ENCODE measurements at places on chromosomes 1 and 21. TPM values are rescaled to one million over a fixed set of nuclear protein-coding genes. Genes with fewer than 3 reads are reported as not detected.
A peak's percentile ranks its signal among the peaks of the same experiment; 100 is the strongest.

GRCh38 chr1:106727171-106727570 is 329.3 kb upstream of the PRMT6 start:
- H3K27ac ChIP-seq, result no peak overlapping the region
- no peaks in the 10 kb centered on the region for H3K4me1 ChIP-seq
- no peaks in the 10 kb centered on the region for H3K36me3 ChIP-seq
- H3K4me3 ChIP-seq, result no peak overlapping the region
- DNase-seq, result no peak

GRCh38 chr1:156639601-156640101 is 2.3 kb upstream of the BCAN start:
- H3K4me1 ChIP-seq, result peaks cover 24% of the 10 kb centered on the region
- H3K27me3 ChIP-seq, result peaks cover 68% of the 10 kb centered on the region
- DNase-seq, result no peak

Gene SMPDL3B
- total RNA-seq, result 0.30 TPM

Gene ARMH1
- total RNA-seq, result 133 TPM

DNA sequence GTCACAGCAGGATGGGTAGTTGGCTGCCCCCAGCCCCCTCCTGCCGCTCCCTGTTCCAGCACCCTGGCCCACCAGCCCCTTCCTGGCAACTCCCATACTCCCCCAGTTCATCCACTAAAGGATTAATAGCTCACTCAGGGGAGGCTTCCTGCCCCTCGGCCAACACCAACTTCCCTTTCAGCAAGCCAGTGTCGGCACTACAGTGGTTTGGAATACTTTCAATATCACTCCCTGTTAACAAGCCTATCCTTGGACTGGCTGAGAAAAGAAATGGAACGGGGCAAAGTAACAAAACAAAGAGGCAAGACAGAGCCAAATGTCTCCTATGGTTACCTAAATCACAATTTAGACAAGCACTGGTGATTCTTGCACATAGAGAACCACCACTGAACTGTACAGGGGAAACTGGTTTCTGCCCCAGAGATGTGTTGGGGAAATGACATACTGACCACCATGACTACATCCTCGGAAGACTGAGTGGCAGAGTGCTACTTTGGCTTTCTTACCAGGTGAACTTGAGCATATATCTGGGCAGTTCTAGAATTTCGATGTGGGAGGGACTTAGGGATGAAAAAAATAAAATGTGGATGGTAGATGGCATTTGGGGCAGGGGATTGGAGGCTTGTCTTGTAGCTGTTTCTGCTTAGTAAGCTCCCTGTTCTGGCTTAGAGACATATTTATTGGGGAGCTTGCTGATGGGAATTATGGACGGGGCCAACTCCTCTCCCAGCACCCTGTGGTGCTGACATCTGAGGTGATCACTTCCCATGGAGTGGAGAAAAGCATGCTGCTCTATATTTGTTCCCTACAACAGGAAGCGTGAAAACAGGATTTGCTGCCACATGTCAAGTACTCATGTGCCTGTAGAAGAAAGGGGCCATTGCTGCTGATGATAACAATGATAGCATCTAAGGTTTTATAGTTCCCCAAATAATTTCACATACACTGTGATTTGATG is 7.1 kb upstream of the CAPN2 start:
- no peaks in the 10 kb centered on the region for H3K36me3 ChIP-seq
- peaks cover 10% of the 10 kb centered on the region for H3K27me3 ChIP-seq
- H3K27ac ChIP-seq, result peak overlapping the region; percentile 67

DNA sequence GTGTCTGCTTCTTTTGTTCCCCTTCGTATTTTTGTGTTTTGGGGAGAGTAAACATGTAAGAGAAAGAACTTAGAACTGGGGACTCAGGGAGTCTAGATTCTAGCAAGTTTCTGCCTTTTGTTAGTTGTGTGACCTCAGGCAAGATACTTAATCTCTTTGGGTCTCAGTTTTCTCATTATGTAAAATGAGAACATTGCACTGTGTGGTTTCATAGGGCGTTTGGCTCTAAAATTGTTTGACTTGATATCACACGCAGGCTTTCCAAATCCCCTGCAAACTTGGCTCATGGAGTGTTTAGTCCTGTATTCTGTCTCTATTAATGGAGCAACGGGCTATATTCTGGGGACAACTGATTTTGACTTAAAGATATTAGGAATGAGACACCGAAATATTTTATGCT is 57.7 kb downstream of the NTNG1 start:
- H3K27ac ChIP-seq, result no peak overlapping the region
- H3K4me1 ChIP-seq, result no peaks in the 10 kb centered on the region
- no peak overlapping the region for H3K4me3 ChIP-seq
- no peak for DNase-seq

DNA sequence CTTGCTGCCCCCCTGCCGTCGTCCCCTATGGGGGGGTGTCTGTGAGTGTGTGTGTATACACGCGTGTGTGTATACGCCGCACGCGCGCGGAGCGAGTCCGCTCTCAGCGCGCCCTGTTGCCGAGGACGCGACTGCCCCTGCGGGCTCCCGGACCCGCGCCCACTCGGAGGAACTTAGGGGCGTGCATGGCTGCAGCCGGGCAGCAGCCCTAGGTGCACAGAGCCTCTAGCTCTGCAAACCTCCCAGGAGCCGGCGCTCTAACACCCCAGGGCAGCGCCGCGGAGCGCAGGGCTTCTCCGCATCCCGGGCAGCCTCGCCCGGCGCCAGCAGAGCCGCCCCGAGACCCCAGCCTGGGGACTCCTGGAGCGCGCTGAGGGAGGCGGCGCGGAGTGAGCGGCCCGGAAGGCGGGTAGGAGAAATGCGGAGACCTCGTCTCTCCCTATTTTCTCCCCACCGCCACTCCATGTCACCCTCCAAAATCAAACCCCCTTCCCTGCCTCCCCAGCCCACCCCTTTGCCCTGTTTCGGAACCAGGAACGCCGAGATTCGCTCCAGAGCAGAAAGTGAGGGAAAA is 574 bp downstream of the ITPKB start:
- H3K27me3 ChIP-seq, result no peaks in the 10 kb centered on the region
- peak overlapping the region; percentile 84 for H3K4me3 ChIP-seq
- H3K4me1 ChIP-seq, result peaks cover 36% of the 10 kb centered on the region
- peaks cover 32% of the 10 kb centered on the region for H3K36me3 ChIP-seq
- DNase-seq, result peak; percentile 84

DNA sequence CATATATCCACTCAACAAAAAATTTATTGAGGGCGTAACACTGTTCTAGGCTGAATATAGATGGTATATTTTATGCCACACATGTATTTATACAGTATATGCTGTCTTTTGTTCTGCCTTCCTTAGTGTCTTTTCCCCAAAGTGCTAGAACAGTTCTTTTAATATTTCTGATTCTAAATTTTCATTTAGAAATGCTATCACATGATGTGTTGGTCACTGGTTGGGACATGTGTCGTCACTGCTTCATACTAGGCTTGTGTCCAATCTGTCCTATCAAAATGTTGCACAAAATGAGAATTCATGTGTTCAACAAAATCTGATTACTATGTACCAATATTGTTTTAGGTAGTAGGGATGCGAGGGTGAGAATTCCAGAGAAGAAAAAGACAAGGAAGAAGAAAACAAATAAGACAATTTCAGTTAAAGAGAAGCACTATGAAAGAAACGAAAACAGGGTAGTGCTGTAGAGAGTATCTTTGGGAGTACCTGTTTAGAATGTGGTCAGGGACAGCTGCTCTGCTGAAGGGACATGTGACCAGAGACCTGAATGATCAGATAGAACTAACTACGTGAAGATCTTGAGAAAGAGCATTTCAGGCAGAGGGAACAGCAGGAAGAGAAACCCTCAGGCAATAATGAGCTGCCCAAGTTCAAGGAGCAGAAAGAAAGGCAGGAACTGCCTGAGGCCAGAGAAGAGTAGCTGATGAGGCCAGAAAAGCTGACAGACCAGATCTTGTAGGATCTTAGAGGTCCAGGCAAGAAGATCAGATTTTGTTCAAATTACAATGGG is 1.3 kb downstream of the KMO start:
- H3K4me3 ChIP-seq, result no peak overlapping the region
- no peak for DNase-seq
- peaks cover 23% of the 10 kb centered on the region for H3K27me3 ChIP-seq
- H3K4me1 ChIP-seq, result peaks cover 17% of the 10 kb centered on the region

GRCh38 chr1:184836934-184837895 is 82.6 kb upstream of the EDEM3 start:
- DNase-seq, result peak; percentile 44
- H3K27me3 ChIP-seq, result no peaks in the 10 kb centered on the region
- peaks cover 15% of the 10 kb centered on the region for H3K36me3 ChIP-seq

Gene VPS13D
- total RNA-seq, result 30.8 TPM

GRCh38 chr1:35873243-35873750 is 9.7 kb upstream of the AGO1 start:
- no peak overlapping the region for H3K4me3 ChIP-seq
- no peaks in the 10 kb centered on the region for H3K4me1 ChIP-seq
- DNase-seq, result no peak

- H3K4me3 ChIP-seq, result no peak overlapping the region
- DNase-seq, result no peak
- H3K27ac ChIP-seq, result no peak overlapping the region
These were observed 171.1 kb upstream of the FGGY start for GRCh38 chr1:59125676-59126320.

Gene KRTAP7-1
- not detected for total RNA-seq

- no peak overlapping the region for H3K27ac ChIP-seq
- H3K36me3 ChIP-seq, result peaks cover 38% of the 10 kb centered on the region
- DNase-seq, result no peak
- no peak overlapping the region for H3K4me3 ChIP-seq
These were observed 9.5 kb upstream of the TMEM39B start for GRCh38 chr1:32063261-32063681.

DNA sequence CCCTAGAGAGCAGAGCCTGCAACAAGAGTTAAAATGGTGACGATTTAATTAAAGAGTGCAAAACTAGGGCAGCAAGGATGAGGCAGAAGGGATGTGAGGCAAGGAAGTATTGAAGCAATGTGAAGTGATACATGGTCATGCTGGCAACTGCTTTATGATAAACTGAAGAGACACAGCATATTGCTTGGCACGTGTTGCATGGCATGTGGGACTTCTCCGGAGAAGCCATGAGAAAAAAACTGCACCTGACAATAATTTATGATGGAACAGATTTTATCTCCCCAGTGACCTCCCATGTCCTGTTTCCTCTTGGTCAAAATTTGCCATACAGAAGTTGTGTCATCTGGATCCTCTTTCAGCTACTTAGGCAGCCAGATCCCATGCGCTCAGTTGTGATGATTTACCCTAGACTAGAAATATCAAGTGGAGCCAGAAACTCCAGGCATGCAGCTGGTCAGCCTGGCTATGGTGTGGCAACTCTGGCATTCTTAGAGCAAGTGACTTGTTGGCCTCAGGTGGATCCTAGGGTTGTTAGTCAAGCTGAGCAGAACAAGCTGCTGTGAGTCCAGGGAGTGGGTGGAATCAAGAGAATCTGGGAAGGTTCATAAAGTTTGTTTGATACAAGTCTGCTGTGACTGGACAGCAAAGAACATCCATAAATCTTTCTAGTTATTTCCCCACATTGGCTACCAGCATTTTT is 611.4 kb upstream of the USP24 start:
- H3K36me3 ChIP-seq, result no peaks in the 10 kb centered on the region
- no peak overlapping the region for H3K27ac ChIP-seq
- no peaks in the 10 kb centered on the region for H3K4me1 ChIP-seq
- H3K4me3 ChIP-seq, result no peak overlapping the region
- DNase-seq, result no peak
- no peaks in the 10 kb centered on the region for H3K27me3 ChIP-seq

DNA sequence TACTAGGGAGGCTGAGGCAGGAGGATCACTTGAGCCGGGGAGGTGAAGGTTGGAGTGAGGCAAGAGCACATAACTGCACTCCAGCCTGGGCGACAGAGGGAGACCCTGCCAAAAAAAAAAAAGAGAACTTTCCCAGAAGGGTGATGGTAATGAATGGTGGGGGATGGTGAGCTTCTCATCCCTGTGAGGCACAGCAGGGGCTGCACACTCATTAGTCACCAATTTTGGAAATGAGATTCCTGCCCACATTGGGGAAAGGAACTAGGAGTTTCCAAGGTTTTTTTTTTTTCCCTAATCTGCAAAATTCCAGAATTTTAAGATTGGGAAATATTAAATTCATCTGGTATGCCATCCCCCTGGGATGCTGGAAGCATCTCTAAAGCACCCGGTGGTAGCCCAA is 50.2 kb upstream of the SSBP3 start:
- H3K4me1 ChIP-seq, result peaks cover 16% of the 10 kb centered on the region
- H3K27ac ChIP-seq, result no peak overlapping the region
- H3K4me3 ChIP-seq, result no peak overlapping the region
- H3K36me3 ChIP-seq, result no peaks in the 10 kb centered on the region

DNA sequence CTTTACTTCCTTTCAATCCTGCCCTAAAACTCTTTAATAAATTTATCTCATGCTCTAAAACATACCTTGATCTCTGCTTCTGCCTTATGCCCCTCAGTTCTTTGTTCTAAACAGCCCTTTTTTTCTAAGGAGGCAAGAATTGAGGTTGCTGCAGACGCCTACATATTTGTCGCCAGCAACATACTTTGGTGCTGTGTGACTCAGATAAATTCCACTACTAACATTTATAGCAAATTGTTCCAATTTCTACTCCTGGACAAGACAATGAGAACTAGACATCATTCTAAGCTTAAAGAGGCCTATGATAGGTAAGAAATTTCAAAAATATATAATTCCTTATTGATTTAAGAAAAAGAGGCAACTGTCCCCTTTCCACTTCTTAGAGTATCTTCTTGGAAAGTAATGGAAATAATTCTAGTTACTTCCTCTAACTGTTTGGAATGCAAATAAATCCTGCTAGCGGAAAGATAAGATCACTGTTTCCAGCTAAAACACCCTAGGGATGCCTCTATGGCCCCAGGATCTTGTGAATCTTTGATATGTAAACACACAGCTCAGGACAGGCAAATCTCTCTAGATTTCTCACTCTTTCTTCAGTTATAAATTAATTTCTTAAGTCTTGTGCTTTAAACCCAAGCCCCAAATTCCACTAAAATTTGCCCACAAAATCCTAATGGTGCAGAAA is 869.1 kb downstream of the KCNT2 start:
- H3K4me1 ChIP-seq, result no peaks in the 10 kb centered on the region
- no peaks in the 10 kb centered on the region for H3K36me3 ChIP-seq
- H3K4me3 ChIP-seq, result no peak overlapping the region
- H3K27ac ChIP-seq, result no peak overlapping the region

Gene SYPL2
- total RNA-seq, result not detected

- H3K36me3 ChIP-seq, result no peaks in the 10 kb centered on the region
- DNase-seq, result no peak
- no peaks in the 10 kb centered on the region for H3K27me3 ChIP-seq
- H3K4me3 ChIP-seq, result no peak overlapping the region
- H3K27ac ChIP-seq, result no peak overlapping the region
These were observed 163.7 kb downstream of the ROR1 start for GRCh38 chr1:63937461-63938022.
